ENCODE measurements at places on chromosomes 13 and 19.

DNA sequence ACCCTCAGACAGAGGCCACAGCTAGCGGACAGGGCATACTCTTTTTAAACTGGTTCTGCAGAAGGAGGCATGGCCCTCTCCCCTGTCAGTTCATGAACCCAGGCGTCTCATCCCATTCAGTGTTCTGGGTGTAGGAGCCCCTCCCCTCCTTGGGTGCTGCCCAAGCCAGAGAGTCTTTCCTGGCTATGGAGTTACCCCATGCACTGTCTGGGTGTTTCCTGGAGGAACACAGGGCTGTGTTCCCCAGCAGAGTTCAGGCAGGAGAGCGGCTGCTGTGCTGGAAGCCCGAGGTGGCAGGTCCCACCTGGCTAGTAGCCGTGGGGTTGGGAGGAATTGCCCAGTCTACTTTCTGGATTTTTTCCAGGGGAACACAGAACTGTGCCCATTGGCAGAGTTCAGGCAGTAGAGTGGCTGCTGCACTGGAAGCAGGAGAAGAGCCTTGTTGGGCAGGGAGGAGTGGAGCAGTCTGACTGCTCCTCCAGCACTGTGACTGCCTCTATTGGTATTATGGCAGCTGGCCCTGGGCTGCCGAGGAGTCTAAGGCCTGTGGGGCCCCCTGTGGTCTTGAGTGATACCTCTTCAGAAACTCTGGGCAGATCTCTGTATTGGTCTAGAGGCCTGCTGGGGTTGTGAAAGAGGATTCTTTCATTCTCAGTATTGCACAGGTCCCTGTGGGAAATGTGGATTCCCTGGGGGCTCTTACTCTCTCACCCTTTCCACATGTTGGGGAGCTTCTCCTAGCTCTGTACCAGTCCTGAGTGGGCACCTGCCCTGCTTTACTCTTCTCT is 168.3 kb downstream of the PCDH20 start:
- no peak for DNase-seq

- DNase-seq, result peak; percentile 52
Observed at GRCh38 chr19:8487137-8487851, 15.1 kb downstream of the PRAM1 start.

GRCh38 chr19:19528721-19529490 is at the start of gene YJEFN3:
YJEFN3 (plus strand) TSS chr19:19528911; CDS start chr19:19528933, 22 bp downstream.
- no peak for DNase-seq

DNA sequence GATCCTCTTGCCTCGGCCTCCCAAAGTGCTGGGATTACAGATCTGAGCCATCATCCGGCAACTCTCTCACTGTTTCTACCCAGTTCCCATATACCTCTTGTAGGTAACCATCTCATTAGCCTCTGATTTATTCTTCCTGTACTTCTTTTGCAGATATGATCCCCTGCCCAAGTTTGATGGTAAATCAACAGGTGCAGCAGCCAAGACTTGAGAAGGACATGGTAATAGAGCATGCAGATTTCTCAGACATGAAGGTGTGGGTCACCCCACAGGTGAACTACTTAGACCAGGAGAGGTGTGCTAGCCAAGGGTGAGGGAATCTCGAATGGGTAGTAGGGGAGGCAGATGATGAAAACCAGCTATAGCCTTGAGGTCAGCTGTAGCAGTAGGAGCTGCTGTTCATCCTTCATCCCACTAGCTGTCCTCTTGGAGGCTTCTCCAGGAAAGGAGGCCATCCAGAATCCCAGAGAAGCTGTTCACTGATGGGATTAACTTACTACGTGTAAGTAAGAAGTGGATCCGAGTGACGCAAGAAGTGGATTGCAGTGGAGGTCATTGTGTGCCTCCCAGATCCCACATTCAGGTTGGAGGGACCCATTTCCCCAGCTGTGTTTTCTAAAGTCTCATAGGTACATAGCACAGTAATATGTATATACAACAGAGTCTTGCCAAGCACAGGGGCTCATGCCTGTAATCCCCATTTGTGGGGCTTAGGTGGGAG is 10.8 kb upstream of the CEBPG start:
- DNase-seq, result no peak

Measured in stimulated activated CD8-positive, alpha-beta memory T cell treated with anti-CD3 and anti-CD28 coated beads, Interleukin-7, amount 100 ng/mL, for 48 hours (primary cell).